ENCODE measurements at places on chromosomes 2 and 18.
A peak's percentile ranks its signal among the peaks of the same experiment; 100 is the strongest.

DNA sequence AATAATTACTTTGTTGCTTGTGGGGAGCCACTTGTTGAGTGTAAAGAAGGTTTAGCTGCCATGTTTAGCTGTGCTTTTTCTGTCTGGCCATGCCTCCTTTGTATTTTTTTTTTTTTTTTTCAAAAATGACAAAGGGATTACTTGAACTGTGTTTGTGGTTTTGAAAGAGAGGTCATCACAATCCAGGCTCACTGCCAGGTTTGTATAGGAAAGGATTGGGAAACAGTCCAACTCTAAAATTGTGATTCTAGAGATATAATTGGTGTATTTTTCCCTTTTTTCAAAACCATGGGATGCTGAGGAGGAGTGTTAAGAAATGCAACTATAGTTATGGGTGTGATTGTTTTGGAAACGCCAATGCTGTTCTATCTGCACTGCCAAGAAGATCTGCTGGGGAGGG is 4.3 kb downstream of the ITPRIPL1 start:
- DNase-seq, result peak; percentile 70

- no peak for DNase-seq
Observed at GRCh38 chr2:75200140-75201096, 1.1 kb upstream of the TACR1 start.

GRCh38 chr18:78378983-78379382 is 600.6 kb upstream of the SALL3 start:
- DNase-seq, result no peak

DNA sequence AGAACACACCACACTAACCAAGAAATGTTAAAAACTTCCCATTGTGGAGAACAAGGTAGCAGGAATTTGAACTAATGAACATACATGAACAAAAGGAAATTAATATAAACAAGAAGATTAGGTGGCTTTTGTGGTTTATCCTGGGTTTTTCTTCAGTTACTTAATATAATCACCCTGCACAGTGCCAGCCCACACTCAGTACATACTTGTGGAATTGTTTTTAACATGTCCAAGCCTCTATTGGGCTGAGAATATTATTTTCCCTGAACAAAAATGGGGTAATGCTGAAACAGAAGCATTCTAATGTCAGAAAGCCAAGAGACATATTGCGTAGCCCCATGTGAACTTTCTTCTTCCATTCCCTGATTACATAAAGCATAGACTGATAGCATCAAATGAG is 202.8 kb downstream of the DNER start:
- DNase-seq, result no peak

DNA sequence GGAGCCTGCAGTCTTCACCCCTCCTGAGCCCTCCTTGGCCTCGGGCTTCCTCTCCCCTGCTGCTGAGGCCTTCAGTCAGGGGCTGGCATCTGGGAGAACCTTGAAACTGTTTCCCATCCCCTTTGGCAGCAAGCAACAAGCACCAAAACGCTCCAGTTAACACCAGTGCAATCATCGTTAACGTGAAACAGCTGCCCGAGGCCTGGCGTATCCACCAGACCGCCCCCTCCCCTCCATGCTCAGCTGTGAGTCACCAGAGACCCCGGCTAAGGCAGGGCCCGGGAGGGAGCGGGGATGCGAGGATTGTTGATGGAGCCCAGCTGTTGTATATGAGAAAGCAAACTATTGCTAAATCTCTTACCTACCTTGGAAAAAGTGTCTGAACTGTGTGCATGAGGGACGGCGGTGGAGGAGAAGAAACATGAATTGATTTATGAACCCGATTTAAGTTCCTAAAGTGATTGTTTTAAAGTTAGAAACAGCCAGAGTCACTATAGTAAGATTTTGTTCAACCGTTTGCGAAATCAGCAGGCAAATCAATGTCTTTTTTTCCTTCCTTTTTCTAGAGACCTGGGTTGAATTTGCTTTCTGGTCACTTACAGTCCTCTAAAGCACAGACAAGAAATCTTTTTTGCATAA is 5.2 kb downstream of the ZFP36L2 start:
- DNase-seq, result peak; percentile 95

GRCh38 chr2:44918095-44918775 is 23.3 kb upstream of the SIX3 start:
- no peak for DNase-seq

DNA sequence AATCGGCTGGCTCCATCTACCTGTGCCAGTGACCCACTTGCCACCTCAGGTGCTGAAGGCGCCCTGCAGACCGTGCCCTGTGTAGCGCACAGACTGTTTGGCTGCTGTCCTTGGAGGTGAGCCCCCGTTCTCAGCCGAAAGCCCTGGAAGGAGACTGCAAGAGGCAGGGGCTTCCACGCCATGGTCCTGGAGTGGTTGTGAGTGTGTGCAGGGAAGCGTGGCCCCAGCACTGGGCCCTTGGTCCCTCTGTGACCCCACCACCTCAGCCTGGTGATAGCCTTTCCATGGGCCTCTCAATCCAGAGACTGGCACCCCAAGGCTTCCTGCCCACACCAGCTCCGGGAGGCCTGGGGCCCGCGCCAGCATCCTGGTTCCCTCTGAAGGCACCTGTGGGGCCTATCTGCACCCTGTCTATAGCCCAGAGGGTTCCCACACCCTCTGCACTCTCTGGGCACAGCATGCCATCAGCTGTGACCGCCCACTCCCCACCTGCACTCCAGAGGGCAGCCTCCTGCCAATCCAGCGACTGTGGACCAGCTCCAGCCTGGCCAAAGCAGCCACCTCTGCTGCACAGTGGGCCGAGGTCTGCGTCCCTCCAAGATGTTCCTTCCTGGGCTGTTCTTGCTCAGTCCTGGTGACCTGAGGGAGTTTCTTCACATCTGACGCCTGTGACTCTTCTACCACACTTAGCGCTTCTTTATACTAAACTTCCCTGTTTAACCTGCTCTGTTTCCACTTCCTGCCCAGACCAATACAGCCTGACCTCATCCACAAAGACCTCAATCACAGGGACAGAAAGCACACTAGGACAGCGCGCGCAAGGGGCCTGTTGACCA is 109.5 kb downstream of the EIPR1 start:
- DNase-seq, result no peak

DNA sequence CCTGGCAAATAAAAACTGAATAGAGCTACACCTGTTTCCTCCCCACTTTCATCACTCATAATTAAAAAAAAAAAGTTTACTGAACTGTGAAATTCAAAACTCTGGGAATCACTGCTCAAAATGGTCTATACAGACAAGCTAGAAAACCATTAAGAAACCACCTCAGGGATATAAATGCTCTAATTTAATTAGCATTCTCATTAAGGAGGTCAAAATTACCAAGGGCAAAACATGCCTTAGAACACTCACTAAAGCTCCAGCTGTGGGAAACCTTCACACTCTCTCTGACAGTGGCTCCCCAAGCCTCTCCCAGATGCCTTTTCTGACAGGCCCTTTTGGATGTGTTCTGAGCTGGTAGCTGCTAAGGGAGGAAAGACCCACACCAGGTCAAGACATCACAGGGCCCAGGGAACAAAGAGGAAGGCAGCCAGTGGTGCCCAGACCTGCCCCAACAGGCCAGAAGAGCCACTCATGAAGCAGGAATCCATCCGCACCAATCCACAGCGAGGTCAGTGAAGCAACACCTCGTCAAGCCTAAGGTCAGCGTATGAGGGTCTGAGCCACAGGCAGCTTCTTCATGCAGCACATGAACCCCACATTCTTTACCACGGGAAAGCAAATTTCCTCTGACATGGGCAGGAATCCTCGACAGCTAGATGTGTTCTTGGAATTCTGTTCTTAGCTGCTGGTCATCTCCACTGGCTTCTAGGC is 35.6 kb downstream of the XDH start:
- no peak for DNase-seq

GRCh38 chr18:70221915-70222278 is 16.4 kb upstream of the RTTN start:
- DNase-seq, result no peak

DNA sequence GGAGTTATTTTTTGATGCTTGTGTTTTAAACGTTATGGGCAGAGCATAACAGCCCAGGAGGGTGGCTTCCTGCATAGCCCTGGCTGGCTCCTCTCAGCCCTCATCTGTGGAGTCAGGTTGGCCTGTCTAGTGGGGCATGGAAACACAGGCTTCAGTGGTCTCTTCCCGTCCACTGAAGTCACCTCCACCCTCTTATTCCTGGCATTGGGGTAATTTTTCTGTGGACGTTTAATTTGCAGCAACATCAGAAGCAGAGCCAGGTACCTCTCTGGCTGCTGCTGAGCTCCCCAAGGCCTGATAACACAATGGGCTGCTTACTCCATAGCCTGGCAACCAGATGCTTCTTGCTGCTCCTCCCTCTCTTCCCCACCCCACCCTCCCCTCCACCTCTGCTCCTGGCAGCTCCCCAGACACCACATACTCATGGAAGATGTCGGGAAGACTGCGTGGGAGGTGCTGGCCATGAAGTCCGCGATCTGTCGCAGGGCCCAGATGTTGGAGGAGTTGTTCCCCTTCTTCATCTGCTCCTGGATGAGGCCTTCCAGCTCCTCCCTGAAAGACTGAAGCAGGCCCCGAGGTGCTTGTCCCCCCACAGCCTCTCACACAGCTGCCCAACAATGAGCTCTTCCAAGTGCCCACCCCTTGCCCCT is 64.0 kb downstream of the ADD2 start:
- DNase-seq, result peak; percentile 9
